Osteoblast (primary cell): ENCODE measurements at places on chromosomes 7 and 10. TPM values are rescaled to one million over a fixed set of nuclear protein-coding genes. Genes with fewer than 3 reads are reported as not detected.

DNA sequence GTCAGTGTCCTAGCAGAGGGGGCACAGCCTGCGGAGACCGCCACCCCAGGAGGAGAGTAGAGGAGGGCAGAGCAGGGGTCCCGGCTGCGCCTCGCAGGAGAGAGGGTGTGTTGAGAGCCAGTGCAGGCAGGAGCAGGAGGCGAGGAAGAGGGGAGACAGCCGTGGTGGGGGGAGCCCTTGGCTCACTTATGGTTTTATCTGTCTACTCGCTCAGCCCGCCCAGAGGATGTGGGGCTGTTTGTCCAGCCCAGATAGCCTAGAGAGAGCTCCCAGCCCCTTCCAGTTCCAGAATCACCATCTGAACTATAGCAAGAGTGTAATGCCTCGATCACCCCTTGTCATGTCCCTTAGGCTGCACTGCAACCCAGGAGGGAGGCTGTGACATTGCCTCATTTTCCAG is 26.6 kb downstream of the SLC29A3 start:
- no peak for DNase-seq

GRCh38 chr10:120719333-120719732 is 131.8 kb upstream of the WDR11 start:
- DNase-seq, result no peak

- DNase-seq, result no peak
These were observed 168.2 kb downstream of the CACNA2D1 start for GRCh38 chr7:82275342-82275741.

DNA sequence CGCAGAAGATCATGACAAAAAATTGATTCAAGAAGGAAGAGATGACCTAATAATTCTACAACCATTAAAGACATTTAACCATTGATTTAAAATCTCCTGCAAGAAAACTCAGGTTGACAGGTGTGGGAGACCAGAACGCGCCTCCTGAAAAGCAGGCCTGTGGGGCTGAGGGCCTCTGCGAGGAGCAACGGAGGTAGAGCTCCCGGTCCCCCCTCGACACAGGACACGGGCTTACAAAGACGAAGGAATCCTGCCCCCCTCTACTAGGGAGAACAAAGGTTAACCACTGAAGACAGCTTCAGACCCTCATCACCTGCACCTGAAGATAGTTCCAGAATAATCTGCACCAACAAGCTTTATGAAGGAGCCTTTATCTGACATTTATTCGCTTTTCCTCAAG is 55.9 kb upstream of the INPP5A start:
- no peak for DNase-seq

- DNase-seq, result peak; percentile 22
These were observed 144.7 kb downstream of the RPS24 start for GRCh38 chr10:78178397-78178796.

DNA sequence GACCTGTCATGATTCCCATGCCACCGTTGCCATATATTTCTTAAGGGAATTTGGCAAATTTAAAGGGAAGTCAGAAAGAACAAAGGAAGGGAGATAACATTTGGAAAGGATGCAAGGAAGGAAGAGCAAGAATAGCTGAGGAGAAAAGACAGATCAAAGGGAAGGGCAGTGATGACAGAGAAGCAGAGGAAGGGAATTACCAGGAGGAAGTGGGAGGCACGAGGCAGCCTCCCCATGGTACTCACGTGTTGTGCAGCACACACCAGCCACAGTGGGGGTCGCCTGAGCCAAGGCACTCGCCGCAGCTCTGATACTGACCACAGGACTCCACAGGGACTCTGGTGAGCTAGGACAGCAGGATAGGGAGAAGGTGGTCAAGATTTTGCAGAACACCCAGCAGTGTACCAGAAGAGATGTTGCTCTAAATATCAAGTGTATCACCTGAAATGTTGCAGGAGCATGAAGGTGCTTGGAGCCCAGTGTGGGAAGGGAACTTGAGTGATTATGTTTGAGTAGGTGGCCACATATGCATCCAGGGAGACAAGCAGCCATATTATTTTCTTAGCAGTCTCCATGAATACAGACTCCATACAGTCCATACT is 335.3 kb downstream of the PLXNA4 start:
- DNase-seq, result no peak

- DNase-seq, result no peak
These were observed 421.4 kb upstream of the AUTS2 start for GRCh38 chr7:69176841-69177240.

- peak; percentile 97 for DNase-seq
These were observed 7.1 kb downstream of the BAG3 start for GRCh38 chr10:119658274-119658673.

Gene DNAJC9
- 14.7 and 18.8 TPM in 2 replicates for total RNA-seq

- DNase-seq, result no peak
These were observed 135.6 kb upstream of the HPS1 start for GRCh38 chr10:98582363-98582762.

DNA sequence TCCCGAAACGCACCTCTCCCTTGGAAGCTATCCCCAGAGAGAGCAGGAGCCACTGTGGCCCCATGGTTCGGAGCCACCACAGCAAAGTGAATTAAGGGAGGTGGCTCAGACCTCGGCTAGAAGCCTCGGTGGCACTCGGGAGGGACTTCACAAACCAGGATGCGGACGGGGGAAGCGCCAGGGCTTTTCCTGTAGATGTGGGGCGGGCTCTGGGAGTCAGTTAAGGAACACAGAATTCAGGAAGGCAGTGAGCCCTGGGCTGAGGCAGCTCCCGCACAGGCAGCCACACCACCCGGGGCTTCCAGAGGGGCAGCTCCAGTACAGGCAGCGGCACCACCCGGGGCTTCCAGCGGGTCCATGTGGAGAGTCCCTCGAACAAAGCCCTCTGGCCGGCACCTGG is 42.7 kb upstream of the DPYSL4 start:
- DNase-seq, result no peak

- DNase-seq, result peak; percentile 55
These were observed 184.0 kb upstream of the RNF32 start for GRCh38 chr7:156456503-156457115.

Gene IL15RA
- 1.1 and 1.2 TPM in 2 replicates for total RNA-seq

GRCh38 chr7:23356726-23357125 is 57.6 kb downstream of the MALSU1 start:
- DNase-seq, result no peak

Gene CLEC2L
- total RNA-seq, result not detected in 2 replicates

Gene DPP6
- total RNA-seq, result not detected in 2 replicates

Gene TMEM236
- under 0.01 TPM in 2 replicates for total RNA-seq
